ENCODE measurements at places on chromosomes 13 and 19.
A peak's percentile ranks its signal among the peaks of the same experiment; 100 is the strongest.

DNA sequence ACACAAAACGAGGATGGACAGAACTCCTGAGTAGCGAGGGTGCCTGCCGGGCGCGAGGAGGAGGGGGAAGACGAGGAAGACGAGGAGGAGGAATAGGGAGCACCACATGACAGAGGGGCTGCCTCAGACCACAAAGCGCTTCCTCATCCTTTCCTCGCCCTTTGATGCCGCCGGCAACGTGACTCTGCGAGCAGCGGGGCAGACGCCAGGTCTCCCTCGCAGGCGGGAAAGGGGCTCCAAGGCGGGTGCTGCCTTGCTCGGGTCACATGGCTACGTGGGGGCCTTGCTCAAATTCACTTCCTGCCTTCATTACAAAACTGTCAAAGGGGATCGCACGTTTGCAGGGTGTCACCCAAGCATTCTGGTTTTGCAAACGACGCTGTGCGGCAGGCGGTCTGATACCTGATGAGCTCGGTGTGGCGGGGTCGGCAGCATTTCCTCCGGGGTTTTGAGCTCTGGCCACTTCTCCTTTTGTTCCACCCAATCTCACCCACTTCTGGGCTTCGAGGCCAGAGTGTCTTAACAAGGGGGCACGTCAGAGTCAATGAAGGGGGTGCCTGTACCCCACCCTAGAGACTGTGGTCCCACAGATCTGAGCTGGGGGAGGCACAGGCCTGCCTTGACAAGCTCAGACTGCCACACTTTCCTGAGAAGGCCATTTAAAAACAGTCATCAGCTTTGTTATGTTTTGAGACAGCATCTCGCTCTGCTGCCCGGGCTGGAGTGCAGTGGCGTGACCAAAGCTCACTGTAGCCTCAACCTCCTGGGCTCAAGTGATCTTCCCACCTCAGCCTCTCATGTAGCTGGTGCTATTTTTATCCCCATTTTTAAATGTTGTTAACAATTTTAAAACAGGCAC, 14.9 kb downstream of the MAP2K2 start:
- DNase-seq: no peak

- DNase-seq: no peak
Measured at GRCh38 chr13:40102854-40103253, 447.4 kb downstream of the COG6 start.

DNA sequence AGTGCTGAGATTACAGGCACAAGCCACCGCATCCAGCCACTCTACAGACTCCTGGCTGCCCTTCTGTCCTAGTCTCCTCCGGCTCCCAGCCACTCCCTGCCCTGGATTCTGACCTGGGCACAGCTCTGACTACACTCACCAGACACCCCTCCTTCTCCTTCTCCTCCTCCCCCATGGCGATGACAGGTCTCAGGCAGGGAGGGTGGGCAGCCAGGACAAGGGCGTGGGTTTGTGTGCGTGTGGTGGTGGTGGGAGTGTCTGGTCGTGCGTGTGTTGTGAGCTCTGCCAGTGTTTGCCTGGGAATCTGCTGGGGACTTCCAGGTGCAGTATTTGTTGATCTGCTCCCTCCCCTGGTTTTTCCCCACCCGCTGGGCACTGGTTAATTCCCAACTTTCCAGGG, 3.0 kb upstream of the NCCRP1 start:
- DNase-seq: no peak

GRCh38 chr19:46025835-46026234, 3.0 kb upstream of the PGLYRP1 start:
- DNase-seq: no peak

DNA sequence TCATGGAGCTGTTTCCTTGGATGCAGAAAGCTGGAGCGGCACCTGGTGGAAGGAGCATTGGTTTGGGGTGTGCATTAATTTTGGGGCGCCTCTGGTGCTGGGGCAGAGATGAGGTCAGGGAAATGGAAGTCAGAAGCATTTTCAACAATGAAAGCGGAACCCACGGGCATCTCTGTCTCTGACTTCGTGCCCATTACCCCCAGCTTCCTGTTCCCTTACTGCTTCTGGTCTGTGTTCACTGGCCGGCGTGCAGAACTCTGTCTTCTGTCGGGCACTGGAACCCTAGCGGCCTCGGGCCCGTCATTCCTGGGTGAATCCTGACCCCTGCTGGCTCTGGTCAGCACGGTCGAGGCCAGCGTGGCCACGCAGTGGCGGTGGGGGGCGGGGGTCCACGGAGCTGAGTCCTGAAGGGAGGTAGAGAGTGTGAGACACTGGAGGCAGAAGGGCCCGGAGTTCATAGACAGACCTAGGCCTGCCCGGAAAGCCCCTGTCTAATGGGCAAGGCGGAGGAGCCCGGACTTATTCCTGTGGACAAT, 7.9 kb upstream of the LINGO3 start:
- no peak for DNase-seq

DNA sequence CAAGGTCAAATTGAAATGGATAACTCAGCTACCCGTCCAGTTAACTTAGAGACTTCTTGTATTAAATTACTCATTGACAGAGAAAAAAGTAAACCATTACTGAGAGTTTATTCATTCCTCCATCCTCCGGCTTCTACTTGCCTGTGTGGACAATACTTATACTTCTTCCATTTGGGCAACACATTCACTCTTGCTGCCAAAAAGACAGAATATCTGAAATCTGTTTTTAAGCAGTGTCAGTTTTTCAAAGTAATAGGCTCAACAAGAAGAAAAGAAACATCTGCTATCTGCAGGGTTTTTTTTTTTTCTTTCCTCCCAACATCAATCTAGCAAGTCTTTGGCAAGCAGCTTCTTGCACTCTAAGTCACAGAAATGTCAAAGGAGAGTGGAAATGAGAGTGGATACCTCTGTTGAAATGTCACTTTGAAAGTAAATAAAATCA, 1142.8 kb downstream of the PCDH9 start:
- no peak for DNase-seq

DNA sequence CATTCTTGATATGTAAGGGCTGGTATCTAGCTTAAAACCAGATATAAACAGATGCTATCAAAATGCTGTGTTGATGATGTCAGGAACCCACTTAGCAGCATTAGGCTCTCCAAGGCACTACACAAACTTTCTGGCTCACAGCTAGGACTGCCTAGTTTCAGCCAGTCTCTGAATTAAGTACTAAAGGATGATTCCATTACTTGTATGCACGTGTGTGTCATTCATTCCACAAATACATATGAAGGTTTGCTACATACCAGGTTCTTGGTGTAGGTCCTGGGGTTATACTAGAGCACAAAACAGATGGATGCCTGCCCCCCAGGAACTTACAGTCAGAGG, 151.5 kb downstream of the RGCC start:
- no peak for DNase-seq

GRCh38 chr13:59494560-59494970, 669.2 kb downstream of the DIAPH3 start:
- peak; percentile 22 for DNase-seq

GRCh38 chr13:31350560-31350959, 150.8 kb downstream of the B3GLCT start:
- DNase-seq: no peak

- no peak for DNase-seq
Measured at GRCh38 chr13:59877933-59878332, 285.8 kb downstream of the DIAPH3 start.

DNA sequence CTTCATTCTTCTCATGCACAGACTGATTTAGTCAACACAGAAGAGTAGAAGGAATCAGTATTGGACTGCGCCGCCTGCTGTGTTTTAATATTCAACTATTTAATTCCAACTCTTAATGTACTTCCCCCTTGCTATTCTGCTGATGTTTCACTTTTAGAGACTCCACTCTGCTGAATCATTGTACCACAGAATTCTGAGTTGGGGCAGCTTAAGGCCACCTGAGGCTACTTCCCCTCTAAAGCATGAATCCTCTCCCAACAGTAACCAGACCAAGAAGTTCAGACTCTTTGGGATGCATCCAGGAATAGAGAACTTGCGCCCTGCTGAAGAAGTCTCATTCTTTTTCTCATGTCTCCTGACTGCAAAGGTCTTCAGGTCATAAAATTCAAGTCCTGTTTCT, 708.8 kb downstream of the UQCRFS1 start:
- DNase-seq: no peak

DNA sequence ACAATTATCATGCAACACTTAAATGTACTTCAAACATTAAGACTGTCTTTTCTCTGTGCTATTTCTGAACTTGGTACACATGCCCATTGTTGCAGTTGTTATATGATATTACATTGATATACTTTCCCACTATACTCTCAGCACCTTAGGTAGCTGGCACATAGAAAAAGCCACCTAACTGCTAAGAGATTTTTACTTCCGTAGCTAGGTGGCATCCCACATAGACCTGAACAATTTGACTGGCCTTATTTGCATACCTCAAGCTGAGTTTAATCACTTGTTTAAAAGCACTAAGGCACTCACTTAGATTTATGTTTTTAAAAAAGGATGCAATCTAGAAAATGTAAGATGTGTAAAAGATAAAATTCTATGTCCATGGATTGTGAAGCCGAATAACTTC, 194.2 kb downstream of the POU4F1 start:
- no peak for DNase-seq

DNA sequence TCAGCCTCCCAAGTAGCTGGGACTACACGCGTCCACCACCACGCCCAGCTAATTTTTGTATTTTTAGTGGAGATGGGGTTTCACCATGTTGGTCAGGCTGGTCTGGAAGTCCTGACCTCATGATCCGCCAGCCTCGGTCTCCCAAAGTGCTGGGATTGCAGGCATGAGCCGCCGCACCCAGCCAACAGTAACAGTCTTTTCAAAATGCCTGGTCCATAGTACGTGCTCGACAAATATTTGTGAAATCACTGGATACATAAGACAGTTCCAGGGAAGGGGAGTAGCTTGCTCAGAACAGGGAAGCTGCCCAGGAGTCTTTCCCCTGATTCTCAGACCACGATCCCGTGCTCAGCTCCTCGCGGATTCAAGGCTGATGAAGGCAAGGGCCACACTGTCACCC, 30.5 kb downstream of the CACNG6 start:
- DNase-seq: no peak

DNA sequence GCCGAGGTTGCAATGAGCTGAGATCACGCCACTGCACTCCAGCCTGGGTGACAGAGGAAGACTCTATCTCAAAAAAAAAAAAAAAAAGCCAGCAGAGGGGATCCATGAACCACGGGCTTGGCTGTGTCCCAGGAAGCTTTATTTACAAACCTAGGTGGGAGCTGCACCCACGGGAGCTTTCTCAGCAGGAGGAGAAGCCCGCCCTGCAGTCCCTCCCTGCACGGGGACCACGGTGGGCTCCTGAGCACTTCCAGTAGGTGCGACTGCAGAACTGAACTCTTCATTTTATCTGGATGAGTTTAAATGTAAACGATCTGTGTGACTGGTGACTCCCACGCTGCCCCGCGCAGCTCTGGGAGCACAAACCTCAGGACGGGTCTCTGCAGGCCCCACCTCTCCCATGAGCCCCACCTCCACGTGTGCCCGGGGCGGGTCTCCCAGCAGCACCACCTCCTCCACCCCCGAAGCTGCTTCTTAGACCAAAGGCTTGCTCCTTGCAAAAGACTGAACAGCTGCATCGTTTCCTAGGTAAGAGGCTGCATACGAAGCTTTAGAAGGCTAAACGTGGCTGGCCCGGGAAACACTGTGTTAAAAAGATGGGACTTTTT, 66.4 kb downstream of the SPACA7 start:
- DNase-seq: no peak

DNA sequence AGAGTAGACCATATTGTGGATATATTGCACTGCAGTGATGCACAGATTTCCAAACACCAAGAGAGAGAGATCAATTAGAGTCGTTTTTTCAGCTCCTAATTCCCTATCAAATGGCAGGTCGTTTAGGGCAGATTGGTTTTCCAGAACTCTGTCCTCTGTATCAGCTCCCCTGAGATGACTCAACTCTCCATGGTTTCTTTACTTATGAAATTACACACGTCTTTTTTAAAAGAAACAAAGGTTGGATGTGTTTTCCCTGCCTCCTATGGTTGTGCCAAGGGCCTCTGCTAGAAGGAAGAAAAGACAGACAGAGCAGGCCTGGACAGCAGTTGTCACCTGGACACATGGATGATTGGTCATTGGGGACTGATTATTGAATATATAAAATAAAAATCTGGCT, 478.1 kb upstream of the NBEA start:
- no peak for DNase-seq

GRCh38 chr19:27870293-27870692, 1342.7 kb downstream of the UQCRFS1 start:
- no peak for DNase-seq

GRCh38 chr13:41562541-41563178, 105.3 kb downstream of the RGCC start:
- DNase-seq: no peak

GRCh38 chr19:35171730-35172129, 17.2 kb downstream of the FXYD5 start:
- DNase-seq: no peak

DNA sequence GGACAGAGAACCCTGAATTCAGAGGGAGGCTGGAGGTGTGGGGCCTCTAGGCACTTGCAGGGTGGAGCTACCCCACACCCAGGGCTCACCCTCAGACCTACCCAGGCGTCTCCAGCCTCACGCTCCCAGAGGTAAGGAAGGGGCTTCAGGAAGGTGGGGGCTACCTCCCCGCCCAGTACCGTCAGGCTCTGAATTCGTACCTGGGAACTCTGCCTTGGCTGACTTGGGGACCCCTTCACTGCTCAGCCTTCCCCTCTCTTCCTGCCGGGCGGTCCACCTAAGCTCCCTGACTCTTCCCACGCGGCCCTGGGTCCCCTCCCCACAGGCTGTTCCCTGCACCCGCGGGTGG, 28.5 kb upstream of the PARP4 start:
- DNase-seq: no peak

GRCh38 chr13:43077046-43077445, 53.7 kb downstream of the DNAJC15 start:
- no peak for DNase-seq

DNA sequence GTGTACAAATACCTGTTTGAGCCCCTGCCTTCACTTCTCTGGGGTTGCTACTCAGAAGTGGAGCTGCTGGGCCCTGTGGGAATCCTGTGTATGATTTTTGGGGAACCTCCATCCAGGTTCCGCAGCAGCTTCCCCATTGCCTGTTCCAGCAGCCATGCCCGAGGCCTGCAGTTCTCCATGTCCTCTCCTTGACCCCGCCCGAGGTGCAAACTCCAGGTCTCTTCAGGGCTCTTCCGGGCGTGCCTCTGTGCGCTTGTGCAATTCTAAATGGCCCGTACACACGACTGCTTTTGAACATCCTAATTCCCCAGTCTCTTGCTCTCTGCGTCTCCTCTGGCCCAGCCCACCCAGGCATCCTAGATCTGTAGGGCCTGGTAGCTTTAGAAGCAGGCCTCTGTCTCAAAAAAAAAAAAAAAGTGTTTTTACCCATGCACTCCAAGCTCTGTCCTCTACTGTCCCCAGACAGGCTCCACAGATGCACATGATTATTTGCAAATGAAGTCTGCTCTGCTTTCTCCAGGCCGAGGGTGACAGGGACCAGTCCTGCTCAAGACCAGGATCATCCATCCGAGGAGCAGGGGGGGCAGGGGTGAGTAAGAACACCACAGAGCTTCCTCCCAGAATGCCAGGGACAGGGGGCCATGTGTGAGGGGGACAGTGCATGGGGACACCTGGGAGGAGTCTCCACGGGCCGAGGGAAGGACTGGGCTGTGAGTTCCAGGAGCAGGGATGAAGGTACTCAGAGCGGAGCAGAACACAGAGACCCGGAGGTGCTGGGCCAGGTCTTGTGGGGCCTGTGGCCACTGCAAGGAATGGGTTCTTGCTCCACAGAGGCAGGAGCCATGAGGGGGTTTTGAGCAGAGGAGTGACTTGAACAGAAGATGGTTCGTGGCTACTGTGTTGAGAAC, 51.7 kb downstream of the SLC7A9 start:
- no peak for DNase-seq

GRCh38 chr19:52535771-52536447, 8.4 kb downstream of the ZNF808 start:
- peak; percentile 91 for DNase-seq

Data from cerebellum (tissue), 4 donors.